SK-MEL-5 (cell line): ENCODE measurements at places on chromosomes 13 and 19. TPM values are rescaled to one million over a fixed set of nuclear protein-coding genes. Genes with fewer than 3 reads are reported as not detected.

GRCh38 chr13:30673669-30674521, 56.2 kb downstream of the USPL1 start:
- DNase-seq, result peak; percentile 88

DNA sequence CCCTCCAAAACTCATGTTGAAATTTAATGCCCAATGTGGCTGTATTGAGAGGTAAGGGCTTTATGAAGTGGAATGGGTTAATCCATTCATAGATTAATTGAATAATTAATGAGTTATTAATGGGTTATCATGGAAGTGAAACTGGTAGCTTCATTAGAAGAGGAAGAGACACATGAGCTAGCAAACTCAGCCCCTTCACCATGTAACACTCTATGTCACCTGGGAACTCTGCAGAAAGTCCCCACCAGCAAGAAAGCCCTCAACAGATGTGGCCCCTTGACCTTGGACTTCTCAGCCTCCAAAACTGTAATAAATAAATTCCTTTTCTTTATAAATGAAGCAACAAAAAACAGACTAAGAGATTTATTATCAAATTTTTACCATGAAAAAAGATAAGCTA, 223.5 kb downstream of the KLF12 start:
- DNase-seq, result no peak

GRCh38 chr13:113460599-113460998, 7.3 kb upstream of the ADPRHL1 start:
- DNase-seq, result no peak

GRCh38 chr13:40813667-40814454, 24.4 kb downstream of the SLC25A15 start:
- peak; percentile 46 for DNase-seq

GRCh38 chr13:37340901-37341670, 235.6 kb upstream of the CSNK1A1L start:
- no peak for DNase-seq

DNA sequence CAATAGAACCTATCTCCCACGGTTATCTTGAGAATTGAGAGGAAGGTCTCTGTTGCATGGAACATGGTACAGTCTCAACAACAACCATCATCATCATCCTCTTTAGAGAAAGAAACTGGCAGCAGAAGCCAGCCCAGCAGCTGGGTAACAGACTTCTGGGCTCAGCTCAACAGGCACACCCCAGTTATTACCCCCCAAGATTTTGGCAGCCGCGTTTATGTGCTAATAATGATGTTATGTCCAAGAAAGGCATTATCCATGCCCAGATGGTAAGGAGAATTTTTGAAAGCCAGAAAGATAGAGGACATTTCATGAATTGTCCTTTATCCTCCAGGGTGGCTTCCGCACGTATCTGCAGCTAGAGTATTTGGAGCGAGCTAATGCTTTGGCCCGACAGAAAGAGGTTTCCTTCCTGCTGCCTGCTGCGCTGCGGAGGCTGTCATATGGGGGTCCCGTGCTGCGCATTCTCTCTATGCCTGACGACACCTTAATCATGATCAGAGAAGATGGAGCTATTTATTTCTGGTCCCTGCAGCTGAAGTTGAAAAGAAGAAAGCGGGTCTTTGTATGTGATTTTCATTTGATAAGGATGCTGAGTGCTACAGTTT, 89.9 kb downstream of the TEX26 start:
- peak; percentile 54 for DNase-seq

DNA sequence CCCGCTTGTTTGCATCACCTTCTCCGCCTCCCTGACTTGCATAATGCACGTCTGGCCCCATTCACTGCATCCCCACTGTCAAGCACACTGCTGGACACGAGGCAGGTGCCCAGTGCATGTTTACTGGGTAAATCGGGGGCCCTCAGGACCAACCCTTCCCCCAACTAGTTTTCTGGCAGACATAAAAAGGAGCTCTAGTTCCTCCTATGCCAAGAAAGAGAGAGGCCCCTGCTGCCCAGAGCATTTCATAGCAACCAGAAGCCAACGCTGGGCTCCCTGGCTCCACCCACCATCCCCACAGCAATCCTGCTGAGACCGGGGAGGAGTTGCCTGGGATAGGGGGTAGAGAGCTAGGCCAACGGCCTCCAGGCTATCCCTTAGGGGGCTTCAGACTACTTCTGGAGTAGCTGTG, 23.2 kb downstream of the ANKRD27 start:
- DNase-seq, result no peak

DNA sequence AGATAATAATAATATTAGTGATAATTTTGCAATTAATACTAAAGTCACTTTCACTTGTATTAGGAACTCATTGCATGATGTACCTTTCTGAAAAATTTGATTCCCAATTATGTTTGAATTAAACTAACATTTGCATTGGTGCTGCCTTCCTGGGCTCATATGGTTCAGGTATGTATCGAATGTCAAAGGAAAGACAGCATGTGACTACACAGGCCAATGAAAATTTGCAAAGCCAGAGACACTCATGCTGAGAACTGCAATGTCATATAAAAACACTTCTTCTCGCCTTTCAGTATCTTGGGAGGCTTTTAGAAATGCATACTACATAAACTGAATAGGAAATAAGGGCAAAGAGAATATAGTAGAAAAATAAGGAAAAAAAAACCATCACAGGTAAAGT, 44.3 kb downstream of the RAP2A start:
- DNase-seq, result no peak

Gene F7
- not detected in 2 replicates for total RNA-seq

Gene ZNF723
- not detected in 2 replicates for total RNA-seq

Gene NKG7
- total RNA-seq, result not detected in 2 replicates

- no peak for DNase-seq
These were observed 1680.8 kb downstream of the EFNB2 start for GRCh38 chr13:104854698-104855097.

DNA sequence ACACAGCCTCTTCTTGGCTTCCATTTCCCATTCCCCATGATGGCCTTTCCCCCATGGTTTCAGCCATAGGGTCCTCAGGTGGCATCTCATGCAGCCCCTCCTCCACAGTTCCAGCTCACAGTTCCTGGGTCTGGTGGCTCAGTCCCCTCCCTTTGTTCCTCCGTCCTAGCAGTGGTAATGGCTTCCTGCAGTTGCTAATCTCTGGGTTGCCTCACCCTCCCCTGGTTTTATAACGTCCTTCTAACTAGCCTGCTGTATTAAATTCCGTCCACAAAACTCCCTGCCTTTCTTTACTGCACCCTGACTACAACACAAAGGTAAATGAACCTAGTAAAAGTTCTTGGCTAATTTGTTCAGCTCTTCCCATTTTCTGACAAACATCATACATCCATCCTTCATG, 30.9 kb downstream of the CCDC70 start:
- DNase-seq, result no peak

DNA sequence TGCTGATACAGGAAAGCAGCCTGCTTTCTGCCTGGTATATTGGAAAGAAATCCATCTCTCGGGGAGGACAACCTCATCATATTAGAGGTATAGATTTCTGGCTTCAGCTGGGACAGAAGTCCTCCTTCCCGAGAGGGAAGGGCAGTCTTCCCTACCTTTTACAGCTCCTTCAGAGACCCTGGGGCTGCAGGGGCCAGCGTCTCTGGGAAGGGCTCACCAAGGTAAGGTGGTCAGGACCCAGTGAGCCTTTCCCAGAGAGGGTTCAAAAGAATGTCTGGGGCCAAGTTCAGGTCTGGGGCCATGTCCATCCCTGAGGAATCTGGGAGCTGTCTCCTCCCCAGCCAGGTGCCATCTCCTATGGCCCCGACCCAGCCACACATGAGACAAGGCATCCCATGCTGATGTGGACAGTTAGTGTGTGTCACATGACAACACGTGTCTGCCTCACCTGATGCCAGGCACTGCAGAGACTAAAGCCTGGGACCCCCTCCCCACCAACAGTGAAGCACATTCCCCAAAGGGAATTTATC, 136.4 kb downstream of the URI1 start:
- DNase-seq, result no peak

Gene SIGLEC11
- total RNA-seq, result not detected in 2 replicates

GRCh38 chr19:40690050-40690692, at the start of gene NUMBL:
TSS of gene NUMBL (minus strand) at chr19:40690651. CDS start at chr19:40690483, 168 bp downstream.
- no peak for DNase-seq

Gene CYP4F11
- 0.72 and 0.79 TPM in 2 replicates for total RNA-seq

DNA sequence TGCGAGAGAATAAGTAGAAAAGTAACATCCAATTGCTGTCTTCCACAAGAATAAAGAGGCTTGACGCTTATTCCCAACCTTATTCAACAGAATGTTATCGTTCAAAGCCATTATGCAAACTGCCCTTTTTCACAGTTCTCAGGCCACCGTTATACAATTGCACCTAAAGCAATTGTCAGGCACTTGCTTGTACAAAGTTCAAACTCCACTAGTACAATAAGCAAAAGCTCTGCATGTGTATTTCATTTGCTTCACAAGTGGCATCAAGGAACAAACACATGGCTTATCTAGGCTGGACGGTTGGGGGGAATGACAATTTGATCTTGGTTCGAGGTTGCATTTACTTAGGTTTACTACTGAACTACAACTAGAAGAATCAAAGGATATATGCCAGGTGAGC, 815.6 kb downstream of the EFNB2 start:
- DNase-seq, result no peak

Gene APC2
- 1.8 and 2.0 TPM in 2 replicates for total RNA-seq

Gene CYP2A7
- not detected in 2 replicates for total RNA-seq

- DNase-seq, result no peak
These were observed 5.2 kb downstream of the BRCA2 start for GRCh38 chr13:32320528-32320927.

GRCh38 chr13:98599502-98600328, 22.8 kb upstream of the STK24 start:
- DNase-seq, result no peak

- DNase-seq, result no peak
These were observed 50.5 kb downstream of the NFIX start for GRCh38 chr19:13045812-13046211.

GRCh38 chr13:43880214-43880855, 631 bp downstream of the LACC1 start:
- DNase-seq, result no peak

DNA sequence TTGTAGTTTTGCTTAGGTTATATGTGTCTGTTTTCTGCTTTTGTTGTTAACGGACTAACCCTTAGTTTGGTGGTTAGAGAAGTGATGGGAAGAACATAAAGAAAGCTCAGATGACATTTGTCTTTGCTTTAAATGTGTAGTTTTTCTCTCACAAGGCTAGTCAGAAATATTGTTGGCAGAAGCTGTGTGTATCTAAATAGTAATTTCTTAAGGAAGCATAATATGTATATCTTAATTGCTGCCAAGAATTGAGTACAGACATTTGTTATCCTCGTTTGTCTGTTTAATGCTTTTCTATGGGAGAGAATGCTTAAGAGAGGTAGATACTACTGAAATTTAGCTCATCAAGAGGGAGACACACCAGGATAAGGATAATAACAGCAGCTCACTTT, 2.7 kb downstream of the RGCC start:
- DNase-seq, result no peak

DNA sequence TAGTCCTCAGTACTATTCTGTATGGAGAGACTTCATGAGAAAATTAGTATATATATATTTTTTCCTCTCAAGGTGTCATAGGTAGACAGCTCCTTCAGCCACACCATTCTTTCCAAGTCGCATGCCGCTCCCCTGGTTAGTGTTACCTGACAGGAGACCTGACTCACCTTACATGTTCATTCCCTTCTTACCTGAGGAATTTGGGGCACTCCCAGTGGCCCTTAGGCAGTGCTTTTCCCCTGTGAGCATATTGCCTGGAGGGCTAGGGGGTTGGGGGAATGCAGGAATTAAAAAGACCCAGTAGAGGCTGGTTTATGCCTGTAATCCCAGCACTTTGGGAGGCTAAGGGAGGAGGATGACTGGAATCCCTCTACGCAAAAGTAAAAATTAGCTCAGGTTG, 9.0 kb upstream of the ACTN4 start:
- DNase-seq, result no peak

Gene ERICH4
- not detected in 2 replicates for total RNA-seq

- no peak for DNase-seq
These were observed 27.7 kb downstream of the CRTC1 start for GRCh38 chr19:18710996-18711751.

Gene CBARP
- 2.3 and 3.7 TPM in 2 replicates for total RNA-seq

Gene PRTN3
- total RNA-seq, result not detected in 2 replicates

DNA sequence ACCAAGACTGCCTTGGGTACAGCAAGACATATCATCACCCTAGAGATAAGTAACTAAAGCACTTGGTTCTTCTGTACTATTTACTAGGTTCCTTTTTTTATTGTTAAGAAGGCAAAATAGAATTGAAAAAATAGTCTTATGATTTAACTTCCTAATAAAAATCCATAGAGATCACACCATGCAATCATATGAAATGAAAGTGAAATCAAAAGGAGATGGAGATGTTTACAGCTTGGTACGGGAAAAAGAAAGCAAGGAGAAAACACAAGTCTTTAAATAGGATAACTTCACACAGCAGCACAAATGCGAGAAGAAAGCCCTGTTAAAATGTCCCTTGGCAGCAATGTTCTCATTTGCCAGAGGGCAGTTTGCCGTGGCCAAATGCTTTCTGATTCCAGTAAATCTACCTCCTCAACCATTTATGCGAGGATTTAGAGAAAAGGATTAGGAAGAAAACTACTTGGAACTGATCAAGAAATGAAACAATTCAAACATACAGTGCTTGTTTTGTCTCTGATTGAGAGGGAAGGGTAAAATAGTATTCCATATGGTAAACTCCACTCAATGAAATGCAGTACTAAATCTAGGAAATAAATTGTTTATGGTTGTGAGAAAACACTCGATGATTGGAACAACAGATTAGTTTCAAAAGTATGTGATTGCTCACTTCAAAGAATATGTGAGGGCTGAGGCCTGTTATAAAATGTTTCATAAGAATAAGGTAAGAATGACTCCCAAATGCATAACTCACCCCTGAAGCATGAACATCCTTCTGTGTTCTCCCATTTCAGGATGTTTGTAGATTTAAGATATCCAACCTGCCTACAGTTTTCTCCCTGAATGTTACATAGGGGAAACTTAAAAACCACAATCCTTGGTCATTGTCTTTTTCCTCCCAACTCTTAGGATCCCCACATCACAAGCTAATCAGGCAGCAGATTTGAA, 487.8 kb downstream of the DACH1 start:
- DNase-seq, result no peak

Gene PEG3
- under 0.01 and 0.03 TPM in 2 replicates for total RNA-seq

GRCh38 chr13:40786568-40786996, 2.8 kb upstream of the SLC25A15 start:
- DNase-seq, result peak; percentile 4

DNA sequence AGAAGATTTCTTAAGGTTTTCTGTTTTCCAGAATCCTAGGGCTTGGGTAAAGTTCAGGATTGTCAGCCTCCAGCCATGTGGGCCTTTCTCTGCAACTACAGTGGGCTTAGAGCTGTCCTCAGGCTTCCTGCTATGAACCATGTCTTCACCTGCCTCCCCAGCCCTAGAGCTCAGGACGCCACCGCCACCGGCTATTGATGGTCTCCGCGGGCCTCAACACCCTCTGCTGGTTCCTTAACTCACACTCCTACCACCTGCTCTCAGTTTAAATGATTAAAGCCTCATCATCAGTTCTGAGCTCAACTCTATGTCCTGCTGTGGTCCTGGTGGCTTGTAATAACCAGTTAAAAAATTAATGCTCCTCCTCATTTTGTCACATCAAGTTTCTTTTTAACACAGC, 221.0 kb downstream of the EFNB2 start:
- no peak for DNase-seq

- no peak for DNase-seq
These were observed 244.0 kb upstream of the PCDH9 start for GRCh38 chr13:67474115-67474514.

Gene FXYD7
- not detected in 2 replicates for total RNA-seq
